ENCODE measurements at places on chromosomes 1 and 21.

DNA sequence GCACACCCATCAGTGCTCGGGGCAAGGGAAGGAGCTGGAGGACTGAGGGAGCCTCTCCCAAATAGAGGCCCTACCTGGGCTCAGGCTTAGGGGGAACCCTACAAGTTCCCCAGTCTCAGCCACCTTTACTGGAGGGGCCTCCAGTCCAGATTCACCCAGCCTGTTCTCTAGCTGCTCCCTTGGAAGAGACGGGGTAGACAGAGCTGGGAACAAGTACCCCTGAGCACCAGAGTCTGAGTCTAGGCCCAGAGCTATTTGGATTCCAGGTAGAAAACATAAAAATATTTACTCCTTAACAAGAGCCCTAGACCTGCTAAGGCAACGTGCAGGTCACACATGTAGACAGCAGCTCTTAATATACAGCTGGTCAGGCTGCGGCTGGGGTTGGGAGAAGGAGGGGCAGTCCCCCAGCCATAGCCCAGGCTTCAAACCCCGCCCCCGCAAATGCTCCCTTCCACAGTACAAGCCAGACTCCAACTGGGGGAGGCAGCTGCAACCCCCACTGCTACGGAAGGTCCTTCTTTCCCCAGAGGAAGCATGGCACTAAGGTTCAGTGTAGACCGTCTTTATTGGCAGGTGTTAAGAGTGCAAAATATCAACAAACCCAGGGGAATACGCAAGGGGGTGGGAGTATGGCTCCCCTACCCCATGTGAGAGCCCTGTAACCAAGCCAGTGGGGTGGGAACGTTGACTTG, 8.0 kb downstream of the TENT5B start:
- no peak for DNase-seq

- DNase-seq = no peak
Observed at GRCh38 chr1:171087896-171088295, 2.8 kb upstream of the FMO3 start.

DNA sequence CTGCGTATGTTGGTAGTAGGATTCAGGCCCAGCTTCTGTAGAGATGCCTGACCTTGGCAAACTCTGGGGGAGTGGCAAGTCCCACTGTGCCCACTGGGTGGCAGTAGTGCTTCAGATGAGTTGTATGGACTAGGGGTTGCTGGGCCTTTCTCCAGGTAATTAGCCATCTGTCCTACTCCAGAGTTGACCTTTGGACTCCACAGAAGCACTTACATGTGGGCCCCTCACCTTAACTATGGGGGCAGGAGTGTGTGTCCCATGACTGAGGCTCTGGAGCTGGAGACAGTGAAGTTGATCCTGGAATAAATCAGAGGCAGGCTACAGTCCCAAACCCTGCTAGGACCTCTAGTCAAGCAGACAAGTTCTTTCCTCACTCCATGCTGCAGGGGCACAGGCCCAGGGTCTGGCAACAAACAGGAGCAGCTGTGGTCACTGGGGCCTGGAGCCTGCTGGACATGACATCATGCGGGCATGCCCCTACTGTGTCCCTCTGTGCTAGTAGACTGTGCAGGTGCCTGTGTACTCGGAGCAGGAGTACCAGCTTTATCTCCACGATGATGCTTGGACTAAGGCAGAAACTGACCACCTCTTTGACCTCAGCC, 4.6 kb downstream of the DMAP1 start:
- peak; percentile 86 for DNase-seq

GRCh38 chr1:231814521-231814920, 187.9 kb downstream of the DISC1 start:
- DNase-seq = no peak

DNA sequence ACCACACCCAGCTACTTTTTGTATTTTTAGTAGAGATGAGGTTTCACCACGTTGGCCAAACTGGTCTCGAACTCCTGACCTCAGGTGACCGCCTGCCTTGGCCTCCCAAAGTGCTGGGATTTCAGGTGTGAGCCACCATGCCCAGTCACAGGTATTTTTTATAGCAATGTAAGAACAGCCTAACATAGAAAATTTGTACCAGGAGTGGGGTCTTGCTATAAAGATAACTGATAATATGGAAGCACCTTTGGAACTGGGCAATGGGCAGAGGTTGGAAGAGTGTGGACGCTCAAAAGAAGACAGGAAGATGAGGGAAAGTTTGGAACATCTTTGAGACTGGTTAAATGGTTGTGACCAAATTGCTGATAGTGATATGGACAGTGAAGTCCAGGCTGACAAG, 99.2 kb downstream of the GDAP2 start:
- no peak for DNase-seq

DNA sequence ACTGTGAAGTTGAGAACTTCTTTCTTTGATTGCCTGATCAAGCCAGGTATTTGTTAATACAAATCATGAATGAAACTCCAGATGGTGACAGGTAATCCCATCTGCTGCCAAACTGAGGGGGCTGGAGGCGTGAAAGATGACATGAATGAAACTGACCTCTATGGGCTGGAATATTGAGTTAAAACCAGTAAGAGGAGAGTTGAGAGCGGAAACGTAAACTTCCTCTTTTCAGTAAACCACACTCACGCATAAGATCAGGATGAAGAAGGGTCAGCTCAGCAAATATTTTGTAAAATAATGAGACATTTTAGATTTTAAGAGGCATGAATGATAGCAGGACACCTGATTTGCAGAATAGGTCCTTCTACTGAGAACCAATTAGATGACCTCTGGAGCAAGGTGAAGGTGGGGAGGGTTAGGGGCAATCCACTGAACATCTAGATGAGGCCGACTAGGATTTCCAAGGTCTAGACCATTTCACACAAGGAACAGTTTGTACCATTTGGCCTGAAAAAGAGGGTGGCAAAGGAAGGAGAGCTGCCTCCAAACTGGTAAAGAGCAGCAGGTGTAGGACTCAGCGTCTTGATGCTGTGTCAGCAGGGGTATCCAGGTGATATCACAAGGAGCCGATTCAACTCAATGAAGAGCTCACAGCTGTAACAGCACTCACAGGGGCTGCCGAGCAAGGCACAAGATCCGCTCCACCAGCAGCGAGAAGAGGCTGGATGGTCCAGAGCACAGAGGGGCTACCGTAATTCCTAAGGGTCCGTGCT, 132.6 kb downstream of the NTPCR start:
- no peak for DNase-seq
